ENCODE measurements at places on chromosomes 7 and 10. TPM values are rescaled to one million over a fixed set of nuclear protein-coding genes. Genes with fewer than 3 reads are reported as not detected.

EPHB6 gene
- polyA plus RNA-seq, result 16.6 TPM

LGI1 gene
- polyA plus RNA-seq, result 4.8 TPM

NKX2-3 gene
- not detected for polyA plus RNA-seq

TBXAS1 gene
- polyA plus RNA-seq, result 25.6 TPM

SEM1 gene
- polyA plus RNA-seq, result 238 TPM

PNLIPRP2 gene
- not detected for polyA plus RNA-seq

DPP6 gene
- polyA plus RNA-seq, result 46.8 TPM

HOXA2 gene
- polyA plus RNA-seq, result 6.7 TPM

HOXA6 gene
- polyA plus RNA-seq, result 24.4 TPM

SKAP2 gene
- polyA plus RNA-seq, result 27.3 TPM

NUDT13 gene
- 5.2 TPM for polyA plus RNA-seq

CACNB2 gene
- 3.1 TPM for polyA plus RNA-seq

INSYN2A gene
- 4.3 TPM for polyA plus RNA-seq

MUC3A gene
- polyA plus RNA-seq, result 0.25 TPM

HNRNPF gene
- polyA plus RNA-seq, result 224 TPM

ARHGEF35 gene
- 26.8 TPM for polyA plus RNA-seq

CALHM1 gene
- 0.07 TPM for polyA plus RNA-seq

KCNH2 gene
- polyA plus RNA-seq, result 14.6 TPM

CHRM2 gene
- 3.4 TPM for polyA plus RNA-seq

TBX20 gene
- polyA plus RNA-seq, result not detected

SLC26A3 gene
- 0.19 TPM for polyA plus RNA-seq

CFAP70 gene
- 12.0 TPM for polyA plus RNA-seq

ADIRF gene
- polyA plus RNA-seq, result 18.4 TPM

PRSS37 gene
- not detected for polyA plus RNA-seq

NPFFR1 gene
- 0.13 TPM for polyA plus RNA-seq

LIPM gene
- polyA plus RNA-seq, result not detected

CRTAC1 gene
- polyA plus RNA-seq, result 42.2 TPM

IKZF5 gene
- polyA plus RNA-seq, result 22.5 TPM

TMEM140 gene
- 26.4 TPM for polyA plus RNA-seq

CRHR2 gene
- not detected for polyA plus RNA-seq

OR2A14 gene
- not detected for polyA plus RNA-seq

TMEM26 gene
- 8.6 TPM for polyA plus RNA-seq

HHEX gene
- 9.4 TPM for polyA plus RNA-seq

SAP25 gene
- 1.6 TPM for polyA plus RNA-seq

Data from right renal cortex interstitium (tissue), 3 donors.